Cardiac septum (tissue), 1 donor: ENCODE measurements at places on chromosomes 2 and 18. TPM values are rescaled to one million over a fixed set of nuclear protein-coding genes. Genes with fewer than 3 reads are reported as not detected.

- no peak for DNase-seq
Measured at GRCh38 chr2:120794716-120795115, 59.0 kb downstream of the GLI2 start.

GRCh38 chr2:20207051-20207450 lies 17.9 kb downstream of the SDC1 start:
- DNase-seq, result no peak

CD207 gene
- 0.16 TPM for total RNA-seq

CCDC141 gene
- total RNA-seq, result 162 TPM

DNA sequence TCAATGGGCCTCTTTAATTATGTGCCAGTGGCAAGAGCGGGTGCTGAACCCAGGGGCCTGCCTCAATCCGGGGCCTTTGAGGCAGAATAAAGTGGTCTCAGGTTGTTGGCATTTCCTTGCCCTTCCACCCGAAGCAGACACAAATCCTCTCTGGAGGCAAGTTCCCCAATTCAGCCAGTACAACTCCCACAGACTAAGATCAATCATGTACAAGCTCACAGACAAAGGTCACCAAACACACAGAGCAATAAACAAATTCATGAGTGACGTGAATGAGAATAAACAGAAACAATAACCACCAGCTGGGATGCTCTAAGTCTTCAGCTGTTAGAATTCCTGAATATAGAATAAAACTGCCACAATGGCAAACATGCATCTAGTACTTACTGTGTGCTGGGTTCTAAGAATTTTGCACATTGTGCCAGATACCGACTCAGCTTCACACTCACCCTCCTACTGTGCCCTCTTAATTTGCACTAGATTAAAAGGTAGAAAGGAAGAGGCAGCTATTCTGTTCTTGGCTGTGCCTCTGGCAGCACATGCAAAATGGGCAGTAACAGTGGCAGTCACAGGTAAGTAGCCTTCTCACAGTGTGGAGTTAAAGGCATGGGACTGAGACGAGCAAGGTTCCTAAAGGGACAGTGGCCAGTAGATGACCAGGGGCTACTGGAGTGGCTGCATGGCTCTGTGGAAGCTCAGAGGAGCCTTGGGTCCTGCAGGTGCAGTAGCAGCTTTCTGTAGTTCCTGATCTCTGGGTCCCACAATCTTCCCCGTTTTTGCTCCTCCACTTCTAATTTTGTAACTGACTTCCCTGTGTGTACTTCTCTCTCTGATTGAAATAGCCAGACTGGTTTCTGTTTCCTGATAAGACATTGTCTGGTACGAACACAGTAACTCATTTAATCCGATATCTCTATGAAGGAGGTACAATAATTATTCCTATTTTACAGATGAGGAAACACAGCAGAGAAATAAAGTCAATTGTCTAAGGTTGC lies 34.6 kb upstream of the IL1B start:
- DNase-seq, result no peak

DNA sequence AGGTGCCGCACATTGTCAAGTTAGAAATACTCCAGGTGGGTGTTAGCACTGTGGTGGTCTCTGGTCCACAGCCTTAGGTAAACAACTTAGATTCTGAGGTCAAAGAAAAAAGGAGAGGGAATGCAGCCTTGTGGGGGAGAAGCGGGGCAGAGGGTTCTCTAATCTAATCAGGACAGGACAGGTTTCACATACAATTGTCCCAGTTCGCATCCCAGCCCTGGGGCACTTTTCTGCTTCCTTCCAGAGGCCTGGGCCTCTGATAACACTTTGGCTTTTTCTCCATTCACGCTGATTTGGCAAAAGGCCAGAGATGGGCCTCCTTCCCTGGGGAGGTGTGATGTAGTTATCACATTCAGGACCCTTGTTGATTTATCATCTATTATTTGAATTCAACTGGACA lies 32.5 kb downstream of the SLC1A4 start:
- DNase-seq, result no peak

DNA sequence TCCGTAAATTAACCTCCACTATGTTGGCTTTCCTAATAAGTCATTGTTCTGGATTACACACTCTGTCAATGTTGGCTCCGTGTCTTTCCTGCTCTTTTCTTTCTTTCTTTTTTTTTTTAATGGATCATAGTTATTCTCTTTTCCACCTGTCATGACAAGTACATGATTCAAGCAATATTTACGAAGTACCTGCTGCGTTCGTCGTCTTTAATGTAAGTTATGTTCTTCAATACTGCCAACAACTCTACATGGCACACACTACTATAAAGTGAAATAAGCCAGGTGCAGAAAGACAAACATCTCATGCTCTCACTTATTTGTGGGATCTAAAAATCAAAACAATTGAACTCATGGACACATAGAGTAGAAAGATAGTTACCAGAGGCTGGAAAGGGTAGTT lies 239.1 kb downstream of the SCG2 start:
- no peak for DNase-seq

- DNase-seq, result no peak
Measured at GRCh38 chr18:12779043-12779442, 76.2 kb downstream of the PSMG2 start.

- no peak for DNase-seq
Measured at GRCh38 chr18:76385681-76385975, 109.4 kb downstream of the ZNF516 start.

- no peak for DNase-seq
Measured at GRCh38 chr18:51100385-51101120, 70.5 kb downstream of the SMAD4 start.
